ENCODE measurements at places on chromosomes 13 and 19.

GRCh38 chr13:35474496-35475211, 1.8 kb downstream of the MAB21L1 start:
- ATAC-seq, result no peak

- peak; percentile 89 for ATAC-seq
These were observed 2.8 kb upstream of the TNFSF9 start for GRCh38 chr19:6527893-6528543.

DNA sequence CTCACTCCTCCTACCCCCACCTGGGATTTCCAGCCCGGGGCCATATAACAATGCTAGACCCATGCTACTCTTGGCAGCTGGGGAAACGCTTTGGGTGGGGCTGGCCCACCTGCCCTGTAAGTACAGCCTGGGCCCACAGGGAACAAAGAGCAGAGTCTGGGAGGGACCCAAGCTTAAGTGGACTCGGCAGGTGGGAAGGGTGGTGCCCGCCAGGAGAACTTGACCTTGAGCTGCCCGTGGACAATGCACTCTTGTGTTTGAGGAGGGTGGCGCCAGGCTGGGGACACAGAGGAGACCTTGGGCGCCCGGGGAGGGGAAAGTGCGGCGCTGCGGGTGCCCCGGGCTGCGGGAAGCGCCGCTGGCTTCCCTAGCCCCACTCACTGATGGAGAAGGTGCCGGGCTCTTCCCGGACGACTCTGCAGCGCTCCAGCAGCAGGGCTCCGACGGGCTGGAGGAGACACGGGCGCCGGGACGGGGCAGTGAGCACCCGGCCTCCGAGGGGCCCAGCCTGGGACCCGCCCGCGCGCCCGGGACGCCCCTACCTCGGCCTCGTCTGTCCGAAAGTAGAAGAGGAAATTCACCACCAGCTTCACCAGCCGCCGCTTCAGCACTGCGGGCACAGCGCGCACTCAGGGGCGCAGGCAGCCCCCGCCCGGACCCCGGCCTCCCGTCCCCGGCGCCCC, 607 bp downstream of the PLEKHJ1 start:
- ATAC-seq, result peak; percentile 58

GRCh38 chr13:40101708-40102359, 446.4 kb downstream of the COG6 start:
- ATAC-seq, result peak; percentile 87

DNA sequence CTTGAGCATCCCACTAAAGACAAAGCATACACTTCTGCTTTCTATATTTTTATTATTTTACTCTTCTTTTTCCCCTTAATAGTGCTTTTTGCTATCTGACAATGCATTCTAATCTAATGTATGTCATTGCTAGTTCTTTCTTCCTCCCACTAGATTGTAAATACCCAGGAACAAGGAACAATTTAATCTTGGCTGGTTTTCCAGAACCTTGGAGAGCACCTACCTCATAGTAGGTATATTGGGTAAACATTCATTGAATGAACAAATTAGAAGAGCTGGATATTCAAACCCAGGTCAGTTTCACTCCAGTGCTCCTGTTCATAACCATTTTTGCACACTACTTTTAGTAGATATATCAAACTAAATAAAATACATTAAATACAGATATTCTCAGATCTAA, 1617.6 kb upstream of the SLC10A2 start:
- no peak for ATAC-seq

- ATAC-seq, result no peak
These were observed 3.1 kb downstream of the PCDH8 start for GRCh38 chr13:52845334-52845761.

- no peak for ATAC-seq
These were observed 1678.3 kb upstream of the PCDH20 start for GRCh38 chr13:63093907-63094469.

DNA sequence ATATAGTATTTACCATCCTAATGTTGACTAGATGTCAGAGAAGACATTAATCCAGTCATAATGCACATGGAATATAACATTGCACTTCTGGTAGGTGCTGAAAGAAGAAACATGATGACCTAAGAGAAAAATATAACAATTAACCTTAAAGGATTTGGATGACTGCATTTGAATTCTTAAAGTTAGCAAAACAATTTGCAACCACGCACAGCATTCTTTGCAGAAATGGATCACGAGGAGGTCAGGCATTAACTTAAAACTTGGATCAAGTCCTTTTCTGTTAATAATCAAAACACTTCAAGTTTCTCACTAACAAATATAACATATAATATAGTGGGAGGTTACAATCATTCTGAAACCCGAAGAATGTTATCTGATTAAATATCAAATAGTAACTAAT, 525.0 kb upstream of the SLITRK6 start:
- ATAC-seq, result no peak

DNA sequence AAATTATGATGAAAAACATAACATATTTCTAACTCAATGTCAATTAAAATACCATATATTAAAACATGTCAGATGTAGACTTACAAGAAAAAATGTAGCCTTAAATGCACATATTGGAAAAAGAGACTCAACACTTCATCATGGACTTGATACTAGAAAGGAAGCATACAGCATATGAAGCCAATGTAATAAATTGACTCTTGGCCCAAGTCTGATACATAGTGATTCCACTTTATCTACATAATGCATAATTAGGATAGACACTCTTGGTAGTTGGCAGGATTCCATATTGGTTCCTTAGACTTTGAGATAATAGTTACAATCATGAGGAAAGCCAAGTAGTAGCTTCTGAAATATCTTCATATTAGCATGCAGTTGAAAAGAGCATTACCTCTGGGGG, 1067.0 kb downstream of the PCDH17 start:
- ATAC-seq, result no peak

DNA sequence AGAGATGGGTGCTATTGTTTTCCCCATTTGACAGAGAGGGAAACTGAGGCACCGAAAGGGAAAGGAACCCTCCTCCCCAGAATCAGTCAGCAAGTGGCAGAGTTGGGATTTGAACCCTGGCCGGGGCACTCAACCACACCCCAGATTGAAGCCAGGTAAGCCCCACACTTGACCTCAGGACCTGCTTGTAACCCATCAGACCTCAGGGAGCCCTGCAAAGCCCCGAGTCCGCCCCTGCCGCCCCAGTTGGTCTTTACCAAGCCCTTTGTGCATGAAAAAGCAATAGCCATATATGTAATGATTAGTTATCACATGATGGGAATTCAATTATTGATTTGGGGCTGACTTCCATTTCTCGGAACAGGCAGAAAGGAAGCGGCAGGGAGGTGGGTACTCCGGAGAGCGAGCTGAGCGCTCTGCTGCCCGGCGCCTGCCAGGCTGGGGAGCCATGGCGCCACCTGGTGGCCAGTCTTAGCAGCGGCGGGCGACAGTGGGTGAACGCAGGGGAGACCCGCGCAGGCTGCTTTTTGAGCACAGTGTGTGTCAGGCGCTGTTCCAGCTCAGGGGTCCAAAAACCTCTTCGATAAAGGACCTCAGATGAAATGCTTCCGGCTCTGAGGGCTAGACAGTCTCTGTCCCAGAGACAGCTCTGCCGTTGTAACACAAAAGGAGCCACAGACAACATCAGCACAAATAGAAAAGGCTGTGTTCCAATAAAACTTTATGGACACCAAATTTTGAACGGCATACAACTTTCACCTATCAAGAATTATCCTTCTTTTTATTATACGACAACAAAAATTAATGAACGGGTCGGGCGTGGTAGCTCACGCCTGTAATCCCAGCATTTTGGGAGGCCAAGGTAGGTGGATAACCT, 82.9 kb upstream of the CACNA1A start:
- peak; percentile 85 for ATAC-seq

- no peak for ATAC-seq
These were observed 266.1 kb downstream of the TSHZ3 start for GRCh38 chr19:31083105-31083504.

DNA sequence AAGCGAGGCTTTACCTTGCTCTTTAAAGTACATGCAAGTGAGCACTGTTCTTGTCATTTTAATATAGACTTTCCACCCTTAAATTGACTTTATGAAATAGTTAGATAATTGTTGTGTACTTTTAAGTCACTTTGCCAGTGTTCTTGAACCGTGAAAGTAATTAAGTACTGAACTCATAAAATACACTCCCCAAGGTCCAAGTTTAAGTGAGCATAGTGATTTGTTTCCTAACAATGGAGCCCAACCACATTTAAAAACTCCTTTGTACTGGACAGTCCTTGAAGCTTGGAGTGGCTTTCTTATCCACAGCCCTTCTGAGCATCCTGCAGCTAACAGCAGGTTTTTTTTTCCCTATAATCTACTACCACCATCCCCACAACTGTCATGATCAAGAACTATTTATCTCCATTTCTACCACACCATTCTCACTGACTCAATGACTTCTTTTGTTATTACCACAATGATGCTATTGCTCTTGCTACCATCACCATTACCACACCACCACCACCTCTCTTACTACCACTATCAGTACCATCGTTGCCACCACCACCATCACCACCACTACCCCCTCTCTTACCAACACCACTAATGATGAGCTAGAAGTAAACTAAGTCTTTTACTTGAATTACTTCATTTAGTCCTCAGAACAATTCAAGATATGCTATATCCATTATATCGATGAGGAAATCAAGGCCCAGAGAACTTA, 452.6 kb downstream of the DIAPH3 start:
- ATAC-seq, result no peak

DNA sequence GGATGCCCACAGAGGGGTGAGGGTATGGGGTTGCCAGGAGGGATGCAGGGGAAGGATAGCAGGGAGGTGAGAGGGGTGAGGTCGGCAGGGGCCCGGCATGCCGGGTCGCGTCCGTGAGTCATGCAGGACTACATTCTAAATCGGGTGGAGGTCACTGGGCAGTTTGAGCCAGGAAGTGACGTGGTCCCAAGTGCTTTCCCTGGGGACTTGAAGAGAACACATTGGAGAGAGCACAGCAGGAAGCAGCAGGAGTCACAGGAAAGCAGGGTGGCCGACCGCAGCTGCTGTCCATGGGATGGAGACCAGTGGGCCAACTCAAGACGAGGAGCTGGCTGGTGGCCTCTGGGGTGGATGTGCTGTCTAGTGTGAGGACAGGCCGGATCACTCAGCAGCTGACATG, 92.0 kb upstream of the WASF3 start:
- ATAC-seq, result no peak

DNA sequence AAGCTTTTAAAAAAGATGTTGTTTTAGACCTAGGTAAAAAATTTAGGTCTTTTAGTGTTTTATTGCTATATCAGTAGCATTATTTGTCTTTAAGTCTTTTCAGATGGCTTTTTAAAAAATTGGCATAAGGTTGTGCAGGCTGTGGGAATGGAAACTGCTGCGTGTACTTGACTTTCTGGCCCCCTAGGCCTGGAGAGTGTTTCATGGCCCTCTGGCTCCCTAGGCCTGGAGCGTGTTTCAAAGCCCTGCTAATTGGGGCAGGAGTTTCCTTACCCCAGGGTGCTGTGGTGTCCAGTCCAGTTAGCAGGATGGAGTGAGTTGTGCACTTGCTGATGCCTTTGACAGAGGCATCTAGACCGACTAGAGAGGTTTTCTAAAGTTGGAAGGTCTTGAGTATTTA, 23.8 kb downstream of the PRAM1 start:
- ATAC-seq, result no peak

DNA sequence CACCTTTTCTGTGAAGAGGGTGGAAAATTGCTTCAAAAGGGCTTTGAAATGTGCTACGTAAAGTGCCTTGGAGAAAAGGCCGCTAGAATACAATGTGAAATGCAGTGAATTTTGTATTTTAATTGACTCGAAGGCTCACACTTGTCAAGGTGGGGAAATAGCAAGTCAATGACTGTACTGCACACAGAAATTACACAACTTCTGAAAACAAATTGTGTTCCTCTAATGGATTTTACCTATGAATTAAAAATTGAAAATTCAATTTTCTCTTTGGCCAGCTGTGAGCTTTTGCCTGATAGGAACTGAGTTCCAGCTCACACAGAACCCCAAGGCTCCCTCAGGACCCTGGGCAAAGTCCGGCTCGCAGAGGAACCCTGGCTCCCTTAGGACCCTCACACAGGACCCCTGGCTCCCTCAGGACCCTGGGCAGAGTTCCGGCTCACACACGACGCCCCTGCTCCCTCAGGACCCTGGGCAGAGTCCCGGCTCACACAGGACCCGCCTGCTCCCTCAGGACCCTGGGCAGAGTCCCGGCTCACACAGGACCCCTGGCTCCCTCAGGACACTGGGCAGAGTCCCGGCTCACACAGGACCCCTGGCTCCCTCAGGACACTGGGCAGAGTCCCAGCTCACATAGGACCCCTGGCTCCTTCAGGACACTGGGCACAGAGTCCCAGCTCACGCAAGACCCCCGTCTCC, 324.9 kb downstream of the UQCRFS1 start:
- no peak for ATAC-seq

DNA sequence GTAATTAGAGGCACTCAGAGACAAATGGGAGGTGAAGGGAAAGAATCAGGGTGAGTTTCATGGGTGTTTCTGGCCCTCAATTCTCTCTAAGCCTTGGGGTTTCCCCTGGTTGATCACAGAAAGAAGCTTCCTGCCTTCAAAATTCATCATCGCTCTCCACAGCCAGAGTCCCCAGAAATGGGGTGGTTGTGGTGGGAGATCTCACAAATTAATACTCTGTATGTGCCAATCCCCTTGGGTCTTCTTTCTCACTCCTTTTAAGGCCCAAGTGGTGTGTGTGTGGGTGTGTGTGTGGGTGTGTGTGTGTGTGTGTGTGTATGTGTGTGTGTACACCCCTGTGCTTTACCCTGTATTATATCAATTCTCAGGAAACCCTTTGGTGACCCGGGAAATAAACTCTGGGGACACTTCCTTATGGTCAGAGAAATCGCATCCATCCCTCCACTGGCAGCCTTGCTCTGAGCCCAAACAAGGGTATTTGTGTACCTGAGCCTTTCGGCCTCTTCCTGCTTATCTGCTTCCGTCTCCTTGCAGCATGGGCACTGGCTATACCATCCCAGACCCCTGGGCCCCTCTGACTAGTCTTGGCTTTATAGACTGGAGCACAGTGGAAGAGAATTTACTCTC, 2.8 kb upstream of the FCGBP start:
- ATAC-seq, result peak; percentile 66

- ATAC-seq, result no peak
These were observed 960 bp upstream of the GSX1 start for GRCh38 chr13:27791146-27791900.

GRCh38 chr13:20716951-20717350, 13.5 kb downstream of the IL17D start:
- ATAC-seq, result no peak

GRCh38 chr19:1468821-1469254, 10.2 kb downstream of the C19orf25 start:
- ATAC-seq, result peak; percentile 29

- ATAC-seq, result no peak
These were observed 71.9 kb downstream of the OLFM4 start for GRCh38 chr13:53100394-53101063.

DNA sequence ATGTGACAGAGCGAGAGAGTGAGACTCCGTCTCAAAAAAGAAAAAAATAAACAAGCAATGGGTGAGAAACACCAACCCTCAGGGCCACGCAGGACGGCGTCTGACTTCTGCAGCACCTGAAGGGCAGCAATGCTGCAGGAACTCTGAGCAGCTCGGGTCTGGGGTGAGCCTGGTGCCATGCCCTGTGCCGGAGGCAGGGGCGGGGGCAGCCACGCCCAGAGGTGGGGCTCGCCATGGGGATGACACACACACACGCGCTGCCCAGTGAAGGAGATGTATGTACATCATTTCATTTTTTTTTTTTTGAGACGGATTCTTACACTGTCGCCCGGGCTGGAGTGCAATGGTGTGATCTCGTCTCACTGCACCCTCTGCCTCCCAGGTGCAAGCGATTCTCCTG, 24.3 kb downstream of the GPX4 start:
- ATAC-seq, result no peak

- no peak for ATAC-seq
These were observed 68.0 kb downstream of the MLLT1 start for GRCh38 chr19:6211632-6212402.

GRCh38 chr13:20676213-20676612, 27.3 kb upstream of the IL17D start:
- ATAC-seq, result no peak

- no peak for ATAC-seq
These were observed 211.8 kb downstream of the PCCA start for GRCh38 chr13:100300708-100301107.
